ENCODE measurements at places on chromosomes 16 and 17.

GRCh38 chr16:83113317-83113716 lies 486.5 kb downstream of the CDH13 start:
- DNase-seq = no peak

DNA sequence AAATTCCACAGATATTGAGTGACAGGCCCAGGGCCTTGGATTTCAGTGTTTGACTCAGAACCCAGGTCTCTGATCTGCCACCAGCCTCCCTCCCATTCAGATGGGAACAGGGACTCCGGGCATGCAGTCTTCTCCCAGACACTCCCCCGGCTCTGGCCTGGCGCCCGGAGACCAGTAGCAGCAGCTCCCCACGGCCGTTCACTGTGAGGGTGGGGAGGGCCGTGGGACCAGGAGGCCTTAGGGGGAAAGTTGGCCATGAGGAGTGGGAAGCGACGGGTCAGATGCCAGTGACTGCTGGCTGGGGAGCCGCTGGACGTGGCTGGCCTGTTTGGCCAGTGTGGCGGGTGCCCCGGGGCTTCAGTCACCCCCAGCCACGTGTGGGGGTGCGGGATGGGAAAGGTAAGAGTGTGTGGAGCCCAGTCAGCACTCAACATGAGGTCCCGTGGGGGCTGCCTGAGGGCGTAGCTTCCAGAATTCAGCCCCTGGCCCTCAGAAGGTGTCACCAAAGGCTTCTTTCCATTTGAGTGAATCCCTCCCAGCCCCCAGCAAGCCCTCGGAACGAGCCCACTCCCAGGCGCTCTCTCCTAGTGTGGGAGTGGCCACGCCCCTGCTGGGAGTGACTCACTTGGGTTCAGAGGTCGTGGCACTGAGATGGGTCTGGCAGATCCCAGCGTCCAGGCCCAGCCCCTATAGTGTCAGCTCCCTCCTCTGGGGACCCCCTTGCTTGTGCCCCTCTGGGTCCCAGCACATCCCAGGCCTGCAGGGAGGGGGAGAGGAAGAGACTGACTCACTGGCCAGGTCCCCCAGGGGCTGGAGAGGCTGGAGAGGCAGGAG lies 309.4 kb downstream of the SEC14L1 start:
- DNase-seq = no peak

DNA sequence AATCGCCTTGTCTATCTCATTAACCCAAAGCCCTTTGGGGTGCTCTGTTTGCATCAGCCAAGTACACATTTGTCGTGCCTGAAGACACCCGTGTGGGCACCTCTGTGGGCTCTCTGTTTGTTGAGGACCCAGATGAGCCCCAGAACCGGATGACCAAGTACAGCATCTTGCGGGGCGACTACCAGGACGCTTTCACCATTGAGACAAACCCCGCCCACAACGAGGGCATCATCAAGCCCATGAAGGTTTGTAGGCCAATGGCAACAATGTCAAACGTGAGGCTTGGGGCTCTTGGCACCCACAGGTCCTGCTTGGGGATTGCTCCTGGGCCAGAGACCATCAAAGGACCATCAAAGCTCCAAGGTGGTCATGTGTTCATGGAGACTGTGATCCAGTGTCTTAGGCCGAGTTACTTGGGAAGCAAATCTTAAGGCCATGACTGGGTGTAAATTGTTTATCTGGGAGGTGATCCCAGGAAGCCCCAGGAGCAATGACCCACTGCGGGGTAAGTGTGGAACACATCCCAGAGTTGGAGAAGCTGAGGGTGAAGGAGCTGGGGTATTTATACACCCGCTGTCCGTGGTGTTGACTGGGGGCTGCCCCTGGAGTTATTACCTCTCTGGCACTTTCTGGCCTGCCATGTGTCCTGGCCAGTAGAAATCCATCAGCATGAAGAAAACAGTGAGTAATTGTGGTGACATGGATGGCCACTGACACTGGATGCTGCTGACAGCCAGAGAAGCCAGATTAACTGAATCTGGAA lies 24.0 kb downstream of the CDH5 start:
- no peak for DNase-seq

DNA sequence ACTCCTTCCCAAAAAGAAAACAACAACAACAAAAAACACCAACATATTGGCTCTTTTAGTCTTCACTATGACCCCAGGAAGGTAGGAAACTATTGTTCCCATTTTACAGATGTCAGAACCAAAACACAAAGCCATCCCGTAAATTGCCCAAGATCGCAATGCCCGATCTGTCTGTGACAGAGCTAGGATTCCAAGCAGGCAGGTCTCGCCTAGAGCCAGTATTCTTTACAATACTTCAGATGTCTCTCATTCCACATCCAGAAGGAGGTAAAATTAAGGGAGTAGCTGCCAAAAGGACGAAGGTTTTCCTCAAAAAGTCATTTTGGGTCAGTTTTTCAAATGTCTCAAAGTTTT lies 21.7 kb downstream of the GRB2 start:
- no peak for DNase-seq

DNA sequence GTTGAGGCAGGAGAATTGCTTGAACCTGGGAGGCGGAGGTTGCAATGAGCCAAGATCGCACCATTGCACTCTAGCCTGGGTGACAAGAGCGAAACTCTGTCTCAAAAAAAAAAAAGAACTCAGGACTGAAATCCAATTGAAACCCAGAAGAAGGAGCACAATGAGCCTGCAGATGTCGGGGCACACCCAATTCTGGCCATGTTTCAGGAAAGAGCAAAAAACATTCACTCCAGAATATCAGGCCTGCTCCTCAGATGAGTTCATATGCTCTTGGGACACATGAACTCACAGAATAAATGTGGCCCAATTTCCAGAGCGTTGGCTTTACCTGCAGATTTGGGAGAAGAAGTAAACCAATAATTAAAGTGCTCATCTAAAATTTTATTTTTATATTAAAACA lies 3.0 kb upstream of the CMTM2 start:
- DNase-seq = no peak

DNA sequence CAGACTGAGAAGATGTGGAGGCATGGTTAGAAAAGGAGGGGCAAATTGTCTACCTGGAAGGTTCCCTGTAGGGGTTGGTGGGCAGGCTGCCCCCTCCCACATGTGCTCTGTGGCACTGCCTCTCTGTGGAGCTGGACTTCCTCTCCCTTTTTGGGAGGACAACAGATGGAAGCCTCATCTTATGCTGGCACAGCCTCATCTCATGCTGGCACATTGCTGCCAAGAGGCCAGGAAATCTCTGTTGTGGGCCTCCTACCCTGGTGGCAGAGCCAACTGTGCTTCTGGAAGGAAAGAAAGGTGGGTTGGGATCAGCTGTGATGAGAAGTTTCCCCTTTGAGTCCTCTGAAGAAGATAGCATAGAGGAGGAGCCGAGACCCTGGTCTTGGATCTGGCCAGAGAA lies 19.7 kb upstream of the BRD7 start:
- DNase-seq = no peak

DNA sequence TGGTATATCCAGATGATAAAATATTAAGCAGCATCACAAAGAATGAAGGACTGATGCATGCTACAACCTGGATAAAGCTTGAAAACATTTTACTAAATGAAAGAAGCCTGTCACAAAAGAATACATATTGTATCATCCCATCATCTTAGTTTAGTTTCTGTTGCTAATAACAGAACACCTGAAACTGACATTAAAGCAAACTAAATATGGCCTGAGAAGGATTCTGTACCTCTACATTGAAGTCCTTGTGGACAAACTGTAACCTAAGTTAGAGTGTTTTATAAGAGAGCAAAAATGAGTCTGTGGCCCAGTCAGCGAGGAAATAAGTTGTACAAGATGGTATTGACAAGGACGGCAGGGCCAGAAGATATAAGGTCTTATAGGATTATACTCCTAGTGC lies 261.0 kb upstream of the CPHXL start:
- no peak for DNase-seq

Data from activated T-helper 1 cell treated with anti-CD3 and anti-CD28 coated beads, Interleukin-12 subunit alpha, Interleukin-12 subunit beta, Interleukin-2, Interleukin-4 antibody, amounts not matched to agents 30 ng/mL and 10 ng/mL and 1 ng/mL, durations not matched to agents 14 hours and 24 hours and 36 hours (primary cell).